Fibroblast of skin of scalp (primary cell): ENCODE measurements at places on chromosomes 6 and 20.

- DNase-seq = peak; percentile 89
Observed at GRCh38 chr6:39377539-39377950, 55.0 kb upstream of the KCNK16 start.

DNA sequence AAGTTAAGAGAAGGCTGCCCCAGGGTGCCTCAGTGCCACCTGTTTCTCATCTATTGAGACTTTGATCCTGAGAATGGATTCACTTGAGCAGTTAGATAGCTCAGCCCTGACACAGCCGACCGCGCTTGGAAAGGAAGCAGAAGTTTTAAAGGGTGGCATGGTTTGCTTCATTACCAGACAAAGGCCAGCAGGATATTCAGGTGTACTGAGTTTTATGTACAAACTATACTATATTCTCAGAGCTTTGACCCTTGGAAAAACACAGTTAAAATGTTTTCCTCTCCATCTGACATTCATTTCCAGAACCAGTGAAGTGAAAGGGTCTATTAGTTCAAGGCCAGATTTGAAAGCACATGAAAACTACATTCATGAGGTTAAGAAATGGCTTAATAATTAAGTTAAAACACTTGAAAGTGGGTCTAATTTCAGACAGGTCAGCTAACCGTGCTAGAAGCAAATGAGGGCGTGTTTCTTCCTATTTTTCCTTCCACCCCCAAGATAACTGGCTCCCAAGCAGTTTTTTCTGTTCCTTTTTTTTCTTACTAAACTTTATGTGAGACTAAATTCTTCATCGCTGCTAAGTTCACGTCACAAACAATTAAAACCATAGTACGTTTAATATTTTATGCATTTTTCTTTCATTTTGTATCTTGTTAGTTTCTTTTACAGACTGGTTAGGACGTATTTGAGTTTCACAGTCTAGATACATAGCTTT lies 385.3 kb upstream of the SOX4 start:
- DNase-seq = no peak

DNA sequence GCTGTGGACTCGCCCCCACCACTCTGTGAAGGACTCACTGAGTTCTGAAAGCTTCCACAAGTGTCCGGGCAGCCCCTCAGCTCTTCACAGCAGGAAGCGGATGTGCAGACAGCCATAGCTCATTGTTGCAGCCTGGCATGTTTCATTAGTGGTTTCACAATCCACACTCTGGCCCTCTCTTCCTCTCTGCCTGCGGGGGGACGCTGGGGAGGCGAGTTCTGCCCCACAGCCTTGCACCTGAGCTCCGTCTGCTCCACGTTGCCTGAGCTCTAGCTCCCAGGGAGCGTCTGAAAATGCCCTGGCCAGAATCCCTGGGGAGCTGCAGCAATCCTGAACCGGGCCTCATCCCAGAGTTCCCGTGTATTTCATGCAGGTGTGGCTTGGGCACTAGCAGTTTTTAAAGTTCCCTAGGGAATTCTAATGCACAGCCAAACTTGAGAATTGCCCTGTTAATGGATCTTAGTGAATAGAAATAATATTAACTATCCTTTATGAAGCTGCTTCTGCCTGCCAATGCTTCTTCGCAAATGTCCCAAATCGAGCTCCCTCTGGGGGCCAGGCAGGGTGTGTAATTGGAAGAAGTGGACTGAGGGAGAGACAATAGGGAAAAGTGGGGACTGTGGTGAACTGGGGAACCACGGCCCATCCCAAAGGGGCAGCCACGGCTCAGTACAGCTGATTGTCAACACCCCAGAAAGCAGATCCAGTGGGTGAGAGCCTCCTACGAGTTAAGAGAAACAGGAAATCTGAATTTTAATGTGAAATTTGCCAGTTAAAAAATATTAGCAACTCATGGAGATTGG lies 51.5 kb downstream of the CTCFL start:
- peak; percentile 38 for DNase-seq

DNA sequence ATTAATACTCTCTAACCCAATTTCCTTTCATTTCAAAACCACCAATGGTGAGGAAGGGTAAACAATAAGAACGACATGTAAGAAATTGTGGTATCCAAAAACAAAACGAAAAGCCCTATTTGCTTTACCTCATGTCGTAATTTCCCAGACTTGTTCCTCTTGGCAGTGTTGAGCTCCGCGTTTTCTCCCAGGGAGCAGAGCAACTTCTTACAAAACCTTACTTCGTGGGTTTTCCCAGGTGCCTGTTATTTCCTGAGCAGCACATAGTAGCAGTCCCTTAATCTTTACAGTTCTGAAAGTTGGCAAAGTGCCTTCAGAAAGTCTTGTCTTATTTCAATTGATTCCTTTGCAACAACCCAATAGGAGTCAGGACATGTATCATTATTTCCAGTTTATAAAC lies 207.9 kb upstream of the MARCKS start:
- no peak for DNase-seq

DNA sequence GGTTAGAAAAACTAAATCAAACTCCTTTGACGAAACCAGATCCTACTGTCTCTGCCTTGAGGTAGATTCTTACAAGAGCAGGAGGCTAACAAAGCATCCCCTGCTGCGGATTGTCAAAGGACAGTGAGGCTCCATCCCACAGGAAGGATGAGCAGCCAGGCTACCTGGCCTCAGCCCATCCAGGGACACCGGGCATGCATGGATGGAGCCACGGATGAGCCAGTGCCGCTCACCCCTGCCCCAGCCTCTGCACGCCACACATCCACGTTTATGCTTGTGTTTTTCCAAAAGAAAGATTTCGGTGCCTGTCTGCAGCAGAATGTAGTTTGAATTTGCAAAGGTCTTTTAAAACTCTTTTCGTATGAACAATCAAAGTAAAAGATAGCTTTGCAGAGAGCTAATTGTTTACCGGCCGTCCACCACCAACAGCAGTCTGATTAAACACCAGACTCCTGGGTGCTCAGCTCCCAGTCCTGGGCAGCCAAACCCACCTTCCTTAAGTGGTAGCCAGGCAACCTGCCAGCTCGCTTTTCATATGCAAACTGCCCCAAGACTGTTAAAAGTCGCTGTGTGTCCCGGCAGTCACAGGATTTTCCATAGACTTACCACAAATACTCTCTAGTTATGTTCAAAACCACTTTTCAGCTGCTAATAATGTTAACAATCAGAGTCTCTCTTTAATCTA lies 999 bp downstream of the THBS2 start:
- no peak for DNase-seq

DNA sequence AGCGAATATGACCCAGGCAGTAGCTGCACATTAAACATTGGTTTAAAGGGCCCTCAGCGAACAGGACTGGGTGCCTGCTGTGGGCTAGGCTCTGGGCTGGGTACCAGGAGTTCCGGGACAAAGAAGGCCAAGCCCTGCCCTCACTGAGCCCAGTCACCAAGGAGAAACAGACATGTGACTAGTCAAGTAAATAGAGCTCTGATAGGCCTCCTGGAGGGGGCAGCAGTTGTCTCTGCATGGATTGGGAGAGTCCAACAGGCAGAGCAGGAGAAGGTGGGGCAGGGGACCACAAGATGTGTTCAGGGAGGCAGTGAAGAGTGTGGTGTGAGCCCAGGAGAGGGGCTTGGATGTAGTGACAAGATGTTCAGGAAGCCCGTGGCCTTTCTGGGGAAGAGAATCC lies 3.1 kb downstream of the HM13 start:
- peak; percentile 55 for DNase-seq

- peak; percentile 94 for DNase-seq
Observed at GRCh38 chr6:128655978-128656498, 135.6 kb upstream of the PTPRK start.

DNA sequence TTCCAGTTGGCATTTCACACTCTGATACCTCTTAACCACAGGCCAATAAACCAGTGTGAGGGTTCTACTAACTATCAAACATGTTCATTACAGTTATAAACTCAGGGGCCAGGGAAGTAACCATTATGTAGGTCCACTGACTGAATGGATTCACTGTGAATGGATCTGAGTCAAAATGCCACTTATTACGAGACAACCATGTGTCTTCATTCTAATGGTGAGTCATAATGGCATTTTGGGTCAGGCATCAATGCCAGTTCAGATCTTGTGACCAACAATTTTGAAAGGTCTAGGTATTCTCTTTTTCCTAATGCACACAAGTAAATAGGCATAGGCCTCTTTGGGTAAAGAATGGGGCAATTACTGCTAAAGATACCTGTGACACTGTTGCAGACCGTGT lies 112.2 kb upstream of the HEY2 start:
- no peak for DNase-seq

DNA sequence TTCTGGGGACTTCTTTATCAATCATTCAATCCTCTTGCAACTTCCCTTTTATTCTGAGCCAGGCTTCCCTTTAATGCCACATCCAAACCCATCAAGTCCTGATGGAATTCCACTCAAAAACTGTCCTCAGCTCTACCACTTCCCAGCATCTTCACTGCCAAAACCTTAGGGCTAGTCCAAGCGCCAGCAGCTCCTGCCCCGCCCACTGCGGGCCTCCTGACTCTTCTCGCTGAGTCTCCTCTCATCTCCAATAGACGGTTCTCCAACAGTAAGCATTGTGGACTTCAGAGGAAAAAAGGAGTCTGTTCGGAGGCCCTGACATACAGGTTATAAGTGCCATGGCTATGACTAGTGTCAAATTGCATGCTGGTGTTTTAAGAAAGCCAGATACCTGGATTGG lies 38.7 kb upstream of the CNKSR3 start:
- no peak for DNase-seq

DNA sequence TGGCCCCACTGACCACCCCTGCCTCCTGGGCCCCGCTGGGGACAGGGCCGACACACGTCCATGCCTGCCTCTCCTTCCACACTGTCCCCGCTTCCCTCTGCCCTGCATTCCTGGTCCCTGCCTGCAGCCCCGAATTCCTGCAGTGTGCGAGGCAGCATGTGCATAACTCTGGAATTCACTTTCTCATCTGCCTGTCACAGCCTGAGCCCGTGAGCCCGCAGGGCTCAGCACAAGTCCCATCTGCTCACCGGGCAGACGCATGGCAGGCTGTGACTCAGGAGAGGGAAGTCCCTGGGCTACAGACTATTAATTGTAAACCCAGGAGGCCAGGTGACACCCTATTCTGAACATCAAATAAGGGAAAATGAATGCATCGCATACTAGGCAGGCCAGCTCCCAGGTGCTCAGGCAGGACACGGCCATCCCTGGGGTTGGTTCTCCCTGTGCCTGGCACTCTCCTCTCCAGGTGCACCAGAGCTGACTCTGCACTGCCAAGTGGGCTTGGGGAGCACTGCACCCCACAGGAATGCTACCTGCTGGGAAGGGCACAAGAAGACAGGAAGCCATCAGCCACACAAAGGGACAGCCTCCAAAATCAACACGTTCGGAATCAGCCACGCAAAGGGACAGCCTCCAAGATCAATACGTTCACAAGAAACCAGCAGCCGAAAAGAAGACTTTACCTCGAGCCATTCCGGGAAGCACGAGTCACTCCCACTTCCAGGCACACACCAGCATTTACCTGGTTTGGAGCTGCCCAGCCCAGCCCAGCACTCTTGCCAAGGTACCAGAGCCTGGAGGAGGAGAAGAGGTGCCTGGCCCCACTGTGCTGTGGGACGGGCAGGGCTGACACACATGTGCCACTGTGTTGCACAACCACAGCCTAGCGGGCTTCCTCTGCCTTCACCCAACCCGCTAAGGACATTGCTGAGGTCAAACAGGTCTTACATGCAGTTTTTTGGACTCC lies 65.9 kb downstream of the DLL1 start:
- DNase-seq = peak; percentile 40

GRCh38 chr6:47405273-47405672 lies 72.3 kb upstream of the CD2AP start:
- no peak for DNase-seq

GRCh38 chr20:13142143-13142542 lies 78.9 kb upstream of the ISM1 start:
- peak; percentile 45 for DNase-seq

GRCh38 chr6:121828146-121828886 lies 392.9 kb downstream of the GJA1 start:
- DNase-seq = peak; percentile 46

DNA sequence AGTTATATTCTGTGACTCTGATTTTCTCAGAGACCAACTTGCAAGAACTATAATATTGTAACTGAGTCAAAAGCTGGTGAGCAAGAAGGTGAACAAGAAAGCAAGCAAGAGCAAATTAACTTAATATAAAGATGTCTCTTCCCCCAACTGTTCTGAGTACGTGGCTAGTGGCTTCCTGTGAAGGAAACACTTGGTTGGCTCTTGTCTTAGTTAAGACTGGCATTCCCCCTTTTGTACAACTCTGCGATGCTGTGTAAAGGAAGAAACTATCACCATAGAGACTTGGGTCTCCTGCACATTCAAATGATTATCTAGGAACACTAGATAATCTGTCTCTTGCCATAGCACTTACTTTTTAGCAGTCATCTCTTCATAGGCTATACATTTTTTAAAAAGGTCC lies 47.3 kb upstream of the TNFAIP3 start:
- DNase-seq = no peak

DNA sequence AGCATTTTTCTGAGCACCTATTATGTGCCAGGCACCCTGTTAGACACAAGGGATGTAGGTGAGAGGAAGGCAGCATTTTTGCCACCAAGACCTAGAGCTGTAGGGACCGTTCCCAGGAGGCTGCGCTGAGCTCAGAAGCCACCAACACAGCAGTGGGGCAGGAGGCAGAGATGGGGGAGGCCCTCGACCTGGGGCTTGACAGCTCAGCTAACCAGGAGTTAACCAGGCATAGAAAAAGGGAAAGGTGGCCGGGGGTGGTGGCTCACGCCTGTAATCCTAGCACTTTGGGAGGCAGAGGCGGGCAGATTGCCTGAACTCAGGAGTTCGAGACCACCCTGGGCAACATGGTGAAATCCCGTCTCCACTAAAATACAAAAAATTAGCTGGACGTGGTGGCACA lies 29.5 kb downstream of the KIF25 start:
- DNase-seq = no peak

DNA sequence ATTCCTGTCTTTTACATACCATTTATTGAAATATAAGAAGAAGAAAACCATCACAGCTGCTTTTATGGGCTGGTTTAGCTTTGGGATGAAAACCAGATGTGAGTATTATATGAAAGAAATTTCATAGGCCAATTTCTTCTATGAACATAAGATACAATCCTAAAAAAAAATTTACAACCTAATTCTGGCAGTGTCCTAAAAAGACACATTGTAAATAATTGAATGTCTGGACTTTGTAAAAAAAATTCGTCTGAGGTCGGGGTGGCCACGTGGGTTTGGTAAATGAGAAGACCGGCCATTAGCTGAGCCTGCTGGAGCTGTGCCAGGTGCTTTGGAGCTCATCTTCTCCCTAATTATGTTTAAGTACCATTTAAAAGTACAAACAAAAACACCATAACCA lies 26.8 kb downstream of the DACT2 start:
- no peak for DNase-seq

DNA sequence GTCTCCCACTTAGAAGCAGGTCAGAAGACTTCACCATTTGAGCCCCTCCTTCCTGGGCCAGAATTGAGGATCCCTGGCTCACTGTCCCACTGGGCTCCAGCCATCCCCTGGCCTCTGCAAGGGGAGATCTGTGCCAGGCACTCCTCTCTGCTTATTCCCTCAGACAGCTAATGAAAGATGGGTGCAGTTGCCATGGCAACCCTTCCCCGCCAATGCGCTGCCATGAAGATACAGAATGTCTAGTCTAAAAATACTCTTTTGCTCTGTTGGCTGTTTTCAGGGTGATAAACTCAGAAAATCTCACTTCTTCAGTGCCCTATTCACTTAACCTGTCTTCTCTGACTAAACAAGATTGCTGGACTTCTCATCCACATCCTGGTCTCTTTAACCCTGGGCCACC lies 13.6 kb upstream of the TTLL2 start:
- DNase-seq = no peak

- DNase-seq = no peak
Observed at GRCh38 chr6:161256407-161256806, 17.5 kb downstream of the AGPAT4 start.
